ENCODE measurements at places on chromosomes 6 and 20. TPM values are rescaled to one million over a fixed set of nuclear protein-coding genes. Genes with fewer than 3 reads are reported as not detected.

- no peak for DNase-seq
Measured at GRCh38 chr6:169019727-169020491, 233.7 kb downstream of the THBS2 start.

DNA sequence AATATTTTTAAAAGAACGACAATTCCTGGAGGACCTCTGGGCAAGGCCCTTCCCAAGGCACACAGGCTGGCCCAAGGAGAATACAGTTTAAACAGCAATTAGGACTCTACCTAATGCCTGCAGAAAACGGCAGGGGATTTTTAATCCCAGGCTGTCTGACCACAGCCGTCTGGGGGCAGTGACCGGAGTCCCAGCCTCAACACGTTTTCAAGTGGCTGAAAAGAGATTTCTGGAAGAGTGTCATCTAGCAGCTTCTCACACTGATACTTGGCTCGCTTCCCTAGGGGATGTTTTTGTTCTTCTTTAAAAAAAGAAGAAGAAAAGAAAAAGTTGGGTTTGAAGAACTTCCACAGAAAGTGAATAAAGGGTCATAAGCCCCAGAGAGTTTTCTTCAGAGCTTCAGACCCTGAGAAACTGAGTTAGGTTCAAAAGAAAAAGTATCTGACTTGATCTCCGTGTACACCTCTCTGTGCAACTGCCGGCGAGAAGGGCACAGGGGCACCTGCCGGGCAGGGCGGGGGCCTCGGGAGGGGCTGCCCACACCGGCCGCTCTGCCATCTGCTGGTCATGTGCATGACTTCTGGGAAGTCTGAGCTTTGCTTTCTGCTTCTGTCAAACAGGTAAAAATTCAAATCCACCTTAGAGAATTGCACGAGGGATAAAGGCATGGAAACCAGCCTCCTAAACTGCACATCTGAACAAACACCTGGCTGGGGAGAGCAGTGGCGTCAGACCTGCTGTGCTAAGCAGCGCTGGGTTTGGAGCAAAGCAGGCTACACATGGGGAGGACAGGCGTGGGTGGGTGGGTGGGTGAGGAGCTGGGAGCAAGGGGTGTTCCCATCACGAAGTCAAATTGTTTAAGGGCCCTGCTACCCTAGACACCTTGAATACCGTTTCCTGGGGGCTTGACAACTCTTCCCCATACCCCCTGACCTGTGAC, 33.0 kb downstream of the RRBP1 start:
- no peak for DNase-seq

DNA sequence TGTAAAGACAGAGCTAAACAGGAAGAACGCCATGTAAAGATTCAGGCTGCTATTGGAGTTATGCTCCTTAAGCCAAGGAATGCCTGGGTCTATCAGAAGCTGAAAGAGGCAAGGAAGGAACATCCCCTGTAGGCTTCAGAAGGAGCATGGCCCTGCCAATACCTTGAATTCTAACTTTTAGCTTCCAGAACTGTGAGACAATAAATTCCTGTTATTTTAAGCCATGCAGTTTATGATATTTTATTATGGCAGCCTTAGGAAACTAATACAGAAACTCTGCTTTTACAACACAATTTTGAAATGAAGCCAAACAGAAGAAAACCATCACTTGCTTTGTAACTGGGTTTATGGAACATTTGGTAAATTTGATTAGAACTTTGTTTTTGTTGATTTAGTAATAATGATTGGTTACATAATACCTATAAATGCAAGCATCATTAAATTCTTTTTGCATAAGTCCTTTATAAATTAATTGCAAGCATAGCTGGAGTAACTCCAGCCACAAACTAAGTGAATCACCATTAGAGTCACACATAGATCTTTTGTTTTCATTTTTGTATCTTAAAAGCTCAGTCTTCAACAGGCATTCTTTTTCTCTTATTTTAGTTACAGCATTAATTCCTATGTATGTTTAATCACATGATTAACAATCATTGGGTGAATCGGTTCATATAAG, 33.5 kb upstream of the TSPYL1 start:
- DNase-seq = no peak

DNA sequence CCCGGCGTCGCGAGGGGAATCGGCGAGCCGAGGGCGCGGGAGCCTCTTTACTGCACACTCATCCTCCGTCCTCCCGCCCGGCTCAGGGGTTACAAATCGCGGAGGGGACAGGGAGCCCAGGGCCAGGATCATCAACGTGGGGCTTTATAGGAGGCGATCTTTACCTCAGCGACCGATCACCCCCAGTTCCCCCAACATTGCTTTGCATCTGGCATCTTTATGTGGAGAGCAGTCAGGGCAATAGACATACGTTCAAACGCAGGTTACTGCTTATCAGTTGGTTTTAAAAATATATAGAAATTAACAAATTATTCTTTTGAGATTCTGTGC, 634 bp downstream of the HSF2 start:
- DNase-seq = no peak

- no peak for DNase-seq
Measured at GRCh38 chr6:144265390-144265789, 19.7 kb upstream of the UTRN start.

- DNase-seq = peak; percentile 92
Measured at GRCh38 chr6:158043586-158044524, 62.2 kb downstream of the SYNJ2 start.

DNA sequence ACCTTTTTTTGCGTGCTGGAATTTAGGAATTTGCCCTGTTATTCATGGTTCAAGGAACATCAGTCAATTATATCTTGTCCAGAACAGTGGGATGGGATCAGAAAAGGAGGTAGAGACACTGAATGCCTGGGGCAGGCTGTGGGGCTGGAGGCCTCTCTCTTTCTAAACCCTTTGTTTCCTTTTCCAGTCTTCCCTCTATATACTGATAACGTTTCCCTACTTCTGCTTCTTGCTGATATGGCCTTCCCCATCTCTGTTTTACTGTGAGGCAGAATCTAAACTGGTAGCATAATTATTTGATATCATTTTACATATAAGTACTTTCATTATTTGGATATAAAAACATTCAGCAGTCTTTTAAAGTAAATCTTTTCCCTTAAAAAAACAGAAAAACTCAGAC, 67.5 kb downstream of the DNAH8 start:
- DNase-seq = no peak

DNA sequence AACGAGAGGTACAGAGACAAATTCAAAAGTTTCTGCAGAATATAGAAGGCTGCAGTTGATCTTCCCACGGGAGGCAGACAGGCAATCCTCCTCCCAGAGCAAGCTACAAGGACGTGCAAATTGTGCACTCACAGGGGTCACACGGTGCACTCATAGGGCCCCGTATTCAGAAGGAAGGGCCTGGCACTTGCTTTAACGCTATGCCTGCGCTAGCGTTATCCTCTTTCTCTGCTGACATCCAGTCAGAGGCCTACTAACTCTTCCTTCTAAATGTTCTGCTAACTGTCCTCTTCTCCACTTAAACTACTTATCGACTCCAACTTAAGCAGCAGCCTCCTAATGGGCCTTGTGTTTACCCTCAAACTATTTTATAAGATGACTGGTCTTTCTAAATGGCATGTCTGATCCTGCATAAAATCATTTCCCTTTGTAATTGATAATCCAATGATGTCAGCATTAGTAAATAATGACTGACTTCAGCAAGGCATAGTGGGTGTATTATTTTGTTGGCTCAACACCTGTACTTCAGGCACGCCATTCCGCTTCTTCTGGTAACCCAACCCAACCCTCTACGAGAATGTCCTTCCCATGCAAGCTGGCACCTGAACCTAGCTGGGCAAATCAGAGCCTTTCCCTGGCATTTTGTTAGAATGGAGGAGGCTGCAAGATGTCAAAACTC, 2.2 kb downstream of the IFNGR1 start:
- DNase-seq = no peak

DNA sequence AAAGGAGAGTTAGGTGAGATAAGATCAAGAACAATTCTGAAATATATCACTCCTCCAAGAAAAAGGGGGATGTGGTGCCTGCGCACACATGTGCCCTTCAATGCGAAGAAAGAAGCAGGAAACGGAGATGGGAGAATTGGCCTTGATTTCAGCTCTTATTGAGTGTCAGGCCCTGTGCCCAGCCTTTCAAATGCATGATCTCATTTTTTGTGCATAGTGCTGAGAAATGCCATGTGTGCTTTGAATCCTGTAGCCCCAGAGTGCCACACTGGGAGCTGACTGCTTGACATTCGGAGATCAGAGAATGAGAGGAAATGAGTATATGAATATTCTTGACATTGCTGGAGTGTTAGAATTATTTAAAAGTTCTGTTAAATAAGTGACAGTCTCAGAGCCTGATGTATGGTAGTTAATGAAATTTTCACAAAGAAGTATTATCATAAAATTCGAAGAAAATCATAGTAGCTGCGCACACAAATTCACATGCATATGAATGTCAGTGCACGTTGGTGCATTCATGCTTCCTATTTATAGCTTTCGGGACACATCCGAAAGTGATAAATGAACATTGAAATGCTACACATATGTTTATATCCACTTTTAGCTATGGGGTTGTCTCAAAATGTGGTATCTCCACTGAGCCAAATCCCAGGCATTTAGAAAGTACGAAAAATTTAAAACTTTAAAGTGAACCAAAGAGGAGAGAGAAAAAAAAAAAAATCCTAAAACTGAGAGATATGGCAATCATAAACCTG, 172.0 kb downstream of the KCNQ5 start:
- no peak for DNase-seq

- no peak for DNase-seq
Measured at GRCh38 chr6:53995935-53996334, 115.3 kb upstream of the MLIP start.

- DNase-seq = no peak
Measured at GRCh38 chr6:15457121-15457650, 205.6 kb downstream of the DTNBP1 start.

- DNase-seq = no peak
Measured at GRCh38 chr20:32626859-32627636, 41.9 kb upstream of the NOL4L start.

DNA sequence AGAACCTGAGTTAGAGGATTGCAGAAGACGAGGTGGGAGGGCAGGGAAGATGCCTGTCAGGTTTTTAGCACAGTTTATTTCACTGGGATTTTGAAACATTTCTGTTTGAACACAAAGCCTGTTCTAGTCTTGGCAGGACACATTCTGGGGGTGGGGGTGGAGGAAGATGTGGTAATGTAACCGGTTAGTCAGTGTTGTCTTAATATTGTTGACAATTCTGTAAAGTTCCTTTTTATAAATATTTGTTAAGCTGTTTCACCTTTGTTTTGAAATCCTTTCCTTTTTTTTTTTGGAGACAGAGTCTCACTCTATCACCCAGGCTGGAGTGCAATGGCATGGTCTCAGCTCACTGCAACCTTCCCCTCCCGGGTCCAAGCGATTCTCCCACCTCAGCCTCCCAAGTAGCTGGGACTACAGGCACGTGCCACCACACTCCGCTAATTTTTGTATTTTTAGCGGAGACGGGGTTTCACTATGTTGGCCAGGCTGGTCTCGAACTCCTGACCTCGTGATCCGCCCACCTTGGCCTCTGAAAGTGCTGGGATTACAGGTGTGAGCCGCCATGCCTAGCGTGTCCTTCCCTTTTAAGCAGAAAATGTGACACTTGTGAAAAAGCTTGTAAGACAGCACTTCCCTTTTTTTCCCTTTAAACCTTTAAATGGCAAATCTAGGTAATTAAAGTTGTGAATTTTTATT, 20.2 kb downstream of the SLC9A8 start:
- no peak for DNase-seq

DNA sequence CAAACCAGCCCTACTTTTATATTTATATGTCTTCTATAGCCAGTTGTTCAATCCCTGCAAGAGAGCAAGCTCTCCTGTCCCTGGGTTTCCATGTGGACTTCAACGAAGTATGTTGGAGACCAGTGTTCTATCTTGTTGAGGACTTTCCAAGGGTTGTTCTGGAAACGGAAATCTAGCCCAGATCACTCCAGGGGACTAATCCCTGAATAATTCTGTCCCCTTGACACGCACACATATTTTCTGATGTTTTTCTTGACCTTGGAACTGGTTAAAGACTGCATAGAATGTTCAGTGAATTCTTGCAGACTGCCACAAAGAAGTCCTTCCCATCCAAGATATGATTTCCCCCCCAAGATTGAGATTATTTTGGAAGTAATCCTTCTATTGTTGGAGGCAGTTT, 9.5 kb upstream of the MYLK2 start:
- DNase-seq = no peak

- peak; percentile 80 for DNase-seq
Measured at GRCh38 chr20:1313236-1313964, 15.5 kb downstream of the SDCBP2 start.

GRCh38 chr6:27837625-27838057, 74.6 kb downstream of the OR2B2 start:
- no peak for DNase-seq

GRCh38 chr6:31430449-31430848, 27.1 kb downstream of the MICA start:
- DNase-seq = no peak

DNA sequence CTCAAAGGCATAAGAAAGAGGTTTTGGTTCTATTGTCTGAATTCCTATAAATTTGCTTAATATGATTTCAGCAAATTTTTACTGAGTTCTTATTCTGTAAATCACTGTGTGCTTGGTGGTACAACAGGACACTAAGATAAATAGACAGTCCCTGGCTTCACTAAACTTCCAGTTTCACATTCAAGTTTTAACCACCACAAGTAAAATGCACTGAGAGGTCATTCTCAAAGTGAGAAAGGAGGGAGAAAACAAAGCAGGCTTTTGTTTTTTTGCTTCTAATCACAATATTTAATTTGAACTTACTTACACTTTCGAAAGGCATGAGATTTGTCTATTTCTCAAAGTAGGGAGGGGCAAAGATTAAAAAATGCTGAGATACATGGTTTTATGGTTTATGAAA, 445.7 kb downstream of the CDC5L start:
- no peak for DNase-seq

GRCh38 chr20:23118144-23118543, 32.0 kb upstream of the CD93 start:
- no peak for DNase-seq

GRCh38 chr6:28953039-28953584, 29.3 kb upstream of the TRIM27 start:
- DNase-seq = no peak

GRCh38 chr6:45171380-45171779, 156.8 kb upstream of the RUNX2 start:
- no peak for DNase-seq

GRCh38 chr20:7790189-7790588, 150.1 kb downstream of the HAO1 start:
- DNase-seq = no peak

ARMC2 gene
- total RNA-seq = 14.8 TPM

FGD2 gene
- 13.9 TPM for total RNA-seq

GSTA4 gene
- total RNA-seq = 12.5 TPM

Measured in heart left ventricle (tissue), 16 donors.